ENCODE measurements at places on chromosomes 5 and 9.

- no peak for DNase-seq
Measured at GRCh38 chr9:137959641-137960411, 82.2 kb downstream of the CACNA1B start.

- no peak for DNase-seq
Measured at GRCh38 chr9:111937301-111937700, 40.7 kb downstream of the UGCG start.

DNA sequence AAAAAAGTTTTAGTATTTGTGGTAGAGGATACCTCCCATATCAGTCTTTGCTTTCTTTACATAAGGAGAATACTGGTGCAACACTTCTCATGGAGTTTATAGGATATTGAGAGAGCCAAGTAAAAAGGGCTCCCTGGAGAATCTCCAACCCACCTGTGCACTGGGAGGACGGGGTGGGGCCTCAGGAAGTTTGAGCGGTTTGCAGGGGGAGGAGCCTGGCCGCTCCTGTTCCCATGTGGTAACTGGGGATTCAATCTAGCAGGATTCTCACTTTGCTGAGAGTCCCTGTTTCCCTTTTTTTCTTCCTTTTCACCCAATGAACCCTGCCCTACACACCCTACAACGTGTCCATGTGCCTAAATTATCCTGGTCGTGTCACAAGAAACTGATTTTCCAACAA is 82.8 kb downstream of the APTX start:
- DNase-seq, result no peak

DNA sequence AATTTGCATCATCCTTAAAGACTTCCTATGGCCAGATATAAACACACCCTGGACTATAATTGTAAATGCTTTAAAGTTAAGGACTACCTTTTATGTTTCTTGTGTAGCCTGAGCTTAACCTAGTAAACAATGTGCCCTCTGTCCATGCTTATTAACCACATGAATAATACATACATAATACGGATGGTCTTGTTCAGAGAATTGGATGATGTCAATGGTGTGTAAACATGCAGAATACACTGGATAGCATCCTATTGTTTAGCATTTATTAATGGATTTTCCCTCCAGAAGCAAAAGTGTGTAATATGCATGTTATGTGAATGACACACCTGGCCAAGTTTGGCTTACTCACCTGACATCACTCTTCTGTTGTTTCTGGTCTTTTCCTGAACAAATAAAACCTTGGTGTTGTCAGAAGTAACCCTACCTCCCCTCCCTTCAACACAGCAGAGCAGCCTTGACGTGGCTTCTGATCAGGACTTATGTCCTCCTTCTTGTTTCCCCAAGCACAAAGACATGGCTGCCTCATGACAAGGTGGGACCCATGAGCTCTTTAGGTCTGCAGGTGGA is 517.9 kb downstream of the MTRR start:
- no peak for DNase-seq

Data from HS-5 (cell line).